LHCN-M2 (cell line): ENCODE measurements at places on chromosomes 3 and 15. TPM values are rescaled to one million over a fixed set of nuclear protein-coding genes. Genes with fewer than 3 reads are reported as not detected.
A peak's percentile ranks its signal among the peaks of the same experiment; 100 is the strongest.

LIPC gene
- 0.40 and 1.3 TPM in 2 replicates for total RNA-seq

DNA sequence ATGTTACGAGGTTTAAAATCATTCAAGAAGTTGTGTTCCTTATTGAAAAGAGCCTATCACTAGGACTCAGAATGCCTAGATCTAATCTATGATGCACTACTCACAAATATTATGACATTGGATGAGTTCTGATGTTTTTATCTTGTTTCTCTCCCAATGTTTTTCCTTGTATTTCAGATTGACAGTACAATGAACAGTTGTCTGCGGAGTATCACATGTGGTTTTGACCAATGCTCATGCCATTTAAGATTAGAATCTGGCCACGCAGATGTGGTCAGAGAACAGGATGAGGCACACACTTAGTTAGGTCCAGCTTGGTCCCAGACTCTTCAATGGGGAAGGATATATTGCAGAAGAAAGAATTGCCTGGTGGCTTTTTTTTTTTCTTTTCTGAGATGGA, 25.6 kb upstream of the CCDC50 start:
- DNase-seq: peak; percentile 26

GRCh38 chr3:142777927-142778326, 54.1 kb downstream of the TRPC1 start:
- DNase-seq: no peak

DNA sequence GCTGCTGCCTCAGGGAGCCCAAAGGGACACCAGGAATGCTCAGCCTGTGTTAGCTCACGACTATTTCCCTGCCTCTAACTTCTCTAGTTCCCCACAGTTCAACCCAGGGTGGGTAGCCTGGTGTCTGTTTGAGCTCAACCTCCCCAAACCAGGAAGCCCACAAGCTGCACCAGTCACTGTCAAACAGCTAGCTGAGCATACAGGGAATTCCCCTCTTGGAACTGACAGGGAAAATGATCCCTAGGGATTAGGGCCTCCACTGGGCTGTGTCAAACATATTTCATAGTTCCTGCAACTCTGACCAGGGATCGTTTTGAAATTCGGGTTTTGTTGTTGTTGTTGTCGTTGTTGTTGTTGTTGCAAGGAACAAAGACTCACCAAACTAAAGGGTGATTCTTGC, 147.1 kb upstream of the ICE2 start:
- DNase-seq: no peak

DNA sequence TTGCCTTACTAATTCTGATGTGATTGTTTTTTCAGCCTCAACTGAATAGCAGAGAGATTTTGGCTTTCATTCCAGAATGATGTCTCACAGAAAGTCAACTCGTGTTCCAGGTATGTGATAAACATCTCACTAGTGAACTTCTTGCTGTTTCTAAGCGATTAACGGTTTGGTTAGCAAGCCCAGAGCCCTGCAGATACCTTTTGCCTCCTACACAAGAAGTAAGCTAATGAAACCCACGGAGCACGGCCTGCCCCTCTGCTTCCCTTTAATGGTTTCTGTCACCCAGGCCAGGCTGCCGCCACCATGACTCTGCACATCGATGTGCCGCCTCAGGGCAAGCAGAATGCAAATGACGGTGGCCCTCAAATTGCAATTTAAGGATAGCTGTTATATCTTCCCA, 155.9 kb upstream of the ICE2 start:
- no peak for DNase-seq

DNA sequence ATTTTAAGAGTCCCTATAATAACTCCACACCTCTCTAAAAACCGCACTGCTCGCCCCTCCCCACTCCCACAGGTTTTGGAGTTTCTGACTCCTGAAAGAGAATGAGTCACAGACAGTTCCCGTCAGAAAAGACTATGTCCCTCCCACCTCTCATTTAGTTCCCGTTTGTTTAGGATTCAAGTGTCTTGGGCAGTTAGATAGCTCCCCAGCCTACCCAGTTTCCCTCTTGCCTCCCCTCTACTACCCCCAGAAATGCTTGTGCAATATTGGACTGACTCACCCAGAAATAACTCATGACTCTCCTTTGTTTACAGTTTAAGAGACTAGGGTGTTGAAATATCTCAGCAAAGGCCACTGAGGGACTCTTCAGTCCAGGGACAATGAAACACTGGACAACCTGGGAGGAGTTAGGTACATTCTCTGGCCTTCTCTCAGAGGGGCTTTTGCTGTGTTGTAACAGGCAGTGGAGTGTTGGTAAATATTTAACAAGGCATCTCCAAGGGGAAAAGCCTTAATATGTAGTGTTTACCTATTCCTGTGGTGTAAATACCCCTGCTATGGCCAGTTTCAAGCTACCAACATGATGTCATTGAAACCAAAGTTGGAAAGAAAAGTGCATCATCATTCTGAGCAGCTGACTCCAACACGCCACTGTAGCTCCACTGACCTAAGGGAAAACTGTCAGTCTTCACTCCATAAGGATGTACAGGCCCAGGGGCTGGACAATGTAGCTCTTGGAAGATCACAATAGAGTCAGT, 96.1 kb upstream of the CHD2 start:
- DNase-seq: peak; percentile 100

DNA sequence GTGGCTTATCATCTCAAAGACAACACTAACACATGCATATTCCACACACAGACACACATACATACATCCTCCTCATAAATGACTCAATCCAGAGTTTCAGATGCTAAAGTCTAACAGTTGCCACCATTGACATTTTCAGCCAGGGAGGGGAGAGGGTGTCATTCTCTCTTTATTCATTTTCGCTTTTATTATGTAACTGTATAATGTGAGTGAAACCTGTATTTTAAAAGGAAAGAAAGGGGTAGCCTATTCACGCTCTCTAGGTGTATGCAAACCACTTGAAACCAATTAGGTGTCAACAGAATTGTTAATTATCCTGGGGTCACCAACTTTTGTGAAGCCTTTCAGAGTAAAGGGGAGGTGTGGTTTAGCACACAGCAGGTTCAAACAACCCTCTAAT, 1282.9 kb downstream of the ROBO2 start:
- no peak for DNase-seq

DNA sequence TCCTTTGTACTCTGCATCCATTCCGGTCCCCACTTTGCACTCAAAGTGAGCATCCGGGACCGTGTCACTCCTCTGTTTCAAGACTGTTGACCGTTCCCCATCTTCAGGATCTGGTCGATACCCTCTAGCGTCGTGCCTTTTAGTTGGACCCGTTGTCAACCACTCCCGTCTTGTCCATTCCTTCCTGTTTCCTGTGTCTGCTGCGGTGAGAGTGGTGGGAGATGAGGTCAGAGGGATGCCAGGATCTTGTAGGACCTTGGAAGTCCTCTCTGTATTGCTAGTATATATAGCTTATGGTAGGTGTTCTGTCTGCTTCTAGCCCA, 624 bp downstream of the BRK1 start:
- peak; percentile 48 for DNase-seq

DNA sequence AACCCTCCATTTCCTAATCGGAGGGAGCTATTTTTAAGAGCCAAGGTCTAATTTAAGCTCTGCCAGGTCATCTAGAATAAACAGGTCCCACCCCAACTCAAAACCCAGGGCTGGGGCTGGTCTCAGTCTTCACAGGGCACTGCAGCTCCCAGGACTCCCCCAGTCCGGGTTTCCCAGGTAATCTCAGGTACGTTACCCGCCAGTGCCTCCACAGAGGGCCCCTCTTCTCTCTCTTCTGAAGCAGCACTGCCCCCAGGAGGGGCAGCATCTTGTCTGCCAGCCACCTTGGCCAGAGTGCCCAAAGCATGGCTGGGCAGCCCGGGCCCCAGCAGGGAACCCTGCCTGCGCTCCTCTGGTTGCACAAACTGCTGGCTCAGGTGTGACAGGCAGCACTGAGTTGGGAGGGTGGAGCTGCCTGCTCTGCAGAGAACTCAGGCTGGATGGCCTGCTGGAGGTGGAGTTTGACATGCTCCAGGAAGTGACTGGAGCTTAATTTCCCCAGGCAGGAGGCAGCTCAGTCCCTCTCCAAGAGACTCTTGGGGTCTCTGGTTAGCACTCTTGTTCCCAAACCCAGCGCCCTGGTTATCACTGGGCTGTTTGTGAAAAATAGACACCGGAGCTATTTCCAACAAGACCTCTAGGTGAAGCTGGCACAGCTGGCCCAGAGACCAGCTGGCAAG, at the start of gene PLA2G4F:
Gene PLA2G4F (minus strand): TSS at position 394 of the 680 bp plus-strand sequence. CDS start 87 bp downstream, at position 307.
- no peak for DNase-seq

GRCh38 chr3:141436180-141436579, 50.6 kb upstream of the RASA2 start:
- DNase-seq: no peak
